ENCODE measurements at places on chromosomes 3 and 15. TPM values are rescaled to one million over a fixed set of nuclear protein-coding genes. Genes with fewer than 3 reads are reported as not detected.
A peak's percentile ranks its signal among the peaks of the same experiment; 100 is the strongest.

DNA sequence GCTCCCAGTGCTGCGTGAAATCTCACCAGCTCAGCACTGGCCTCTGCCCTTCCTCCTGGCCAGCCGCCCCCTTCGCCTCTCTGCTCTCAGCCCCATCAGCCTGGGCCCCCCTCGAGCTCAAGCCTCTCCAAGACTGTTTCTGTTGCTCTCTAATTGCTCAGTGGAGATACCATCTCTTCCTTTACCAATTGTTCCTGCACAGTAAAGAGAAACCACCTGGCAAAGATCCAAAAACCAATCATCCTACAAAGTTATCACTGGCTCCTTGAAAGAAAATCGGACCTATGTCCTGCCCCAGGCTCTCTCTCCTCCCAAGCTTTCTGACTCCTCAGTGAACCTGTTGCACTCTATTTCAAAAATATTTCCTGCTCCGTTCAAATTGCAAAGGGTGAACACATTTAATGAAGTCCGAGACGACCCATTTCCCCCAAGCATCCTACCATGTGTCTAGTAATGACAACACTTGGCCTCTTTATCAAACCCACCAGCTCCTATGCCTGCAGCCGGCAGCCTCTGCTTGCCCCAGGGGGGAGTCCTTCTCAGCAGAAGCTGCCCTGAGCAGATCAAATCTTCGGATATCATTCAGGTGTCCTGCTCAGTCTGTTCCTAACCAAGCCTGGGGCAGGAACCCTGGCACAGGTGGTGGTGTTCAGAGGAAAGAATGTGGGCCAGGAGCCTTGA is 53.7 kb upstream of the FAM174B start:
- H3K27me3 ChIP-seq: no peaks in the 10 kb centered on the region
- no peak overlapping the region for H3K4me3 ChIP-seq
- H3K4me1 ChIP-seq: peaks cover 4% of the 10 kb centered on the region
- no peak for DNase-seq
- no peaks in the 10 kb centered on the region for H3K36me3 ChIP-seq

GRCh38 chr3:65401359-65402305 is 637.1 kb downstream of the MAGI1 start:
- H3K27me3 ChIP-seq: no peaks in the 10 kb centered on the region
- H3K36me3 ChIP-seq: no peaks in the 10 kb centered on the region
- H3K4me1 ChIP-seq: no peaks in the 10 kb centered on the region
- peak overlapping the region; percentile 55 for H3K27ac ChIP-seq

The CMTM8 gene
- 4.4 TPM for total RNA-seq

GRCh38 chr15:82177291-82178010 is 85.1 kb downstream of the EFL1 start:
- H3K4me1 ChIP-seq: no peaks in the 10 kb centered on the region
- H3K36me3 ChIP-seq: no peaks in the 10 kb centered on the region
- H3K27ac ChIP-seq: no peak overlapping the region
- no peaks in the 10 kb centered on the region for H3K27me3 ChIP-seq
- no peak overlapping the region for H3K4me3 ChIP-seq

- no peak overlapping the region for H3K27ac ChIP-seq
- H3K27me3 ChIP-seq: no peaks in the 10 kb centered on the region
- H3K4me1 ChIP-seq: no peaks in the 10 kb centered on the region
- H3K36me3 ChIP-seq: no peaks in the 10 kb centered on the region
- peak; percentile 39 for DNase-seq
Measured at GRCh38 chr3:153768561-153769469, 352.4 kb upstream of the ARHGEF26 start.

GRCh38 chr3:86996261-86996955 is 5.5 kb upstream of the VGLL3 start:
- H3K4me3 ChIP-seq: no peak overlapping the region
- H3K36me3 ChIP-seq: no peaks in the 10 kb centered on the region
- no peaks in the 10 kb centered on the region for H3K4me1 ChIP-seq
- no peak for DNase-seq
- peaks cover 10% of the 10 kb centered on the region for H3K27me3 ChIP-seq
- H3K27ac ChIP-seq: no peak overlapping the region

All from transverse colon (tissue), 4 donors.